Amniotic epithelial cell (primary cell): ENCODE measurements at places on chromosomes 4 and X.

DNA sequence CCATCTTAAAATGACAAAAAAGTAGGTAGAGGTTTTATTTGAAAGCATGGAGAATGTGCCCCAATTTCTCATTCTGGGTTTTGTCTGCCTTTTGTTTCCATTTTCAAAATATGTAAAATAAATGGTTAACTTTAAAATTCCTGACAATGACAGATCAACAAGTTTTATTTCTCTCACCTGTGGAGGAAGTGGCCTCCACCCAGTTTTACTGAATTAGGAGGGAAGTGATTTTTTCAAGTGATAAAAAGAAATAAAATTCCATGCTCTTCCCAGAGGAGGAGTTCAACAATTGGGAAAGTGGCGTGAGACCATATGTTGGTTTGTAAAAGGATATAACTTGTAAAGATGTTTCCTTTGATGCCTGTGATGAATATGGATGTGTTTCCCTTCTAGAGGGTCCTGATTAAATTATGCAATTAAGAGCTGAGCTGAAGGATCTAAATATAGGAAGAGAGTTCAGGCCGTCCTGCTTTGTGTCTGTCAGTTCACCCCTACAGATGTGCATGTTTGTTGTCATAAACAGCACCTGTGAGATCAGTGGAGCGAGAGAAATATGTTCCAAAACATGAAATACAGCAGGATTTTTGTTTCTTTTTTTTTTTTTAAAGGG lies 19.5 kb downstream of the SMAD1 start:
- DNase-seq = no peak

GRCh38 chr4:123378794-123379193 lies 17.8 kb upstream of the SPRY1 start:
- no peak for DNase-seq

DNA sequence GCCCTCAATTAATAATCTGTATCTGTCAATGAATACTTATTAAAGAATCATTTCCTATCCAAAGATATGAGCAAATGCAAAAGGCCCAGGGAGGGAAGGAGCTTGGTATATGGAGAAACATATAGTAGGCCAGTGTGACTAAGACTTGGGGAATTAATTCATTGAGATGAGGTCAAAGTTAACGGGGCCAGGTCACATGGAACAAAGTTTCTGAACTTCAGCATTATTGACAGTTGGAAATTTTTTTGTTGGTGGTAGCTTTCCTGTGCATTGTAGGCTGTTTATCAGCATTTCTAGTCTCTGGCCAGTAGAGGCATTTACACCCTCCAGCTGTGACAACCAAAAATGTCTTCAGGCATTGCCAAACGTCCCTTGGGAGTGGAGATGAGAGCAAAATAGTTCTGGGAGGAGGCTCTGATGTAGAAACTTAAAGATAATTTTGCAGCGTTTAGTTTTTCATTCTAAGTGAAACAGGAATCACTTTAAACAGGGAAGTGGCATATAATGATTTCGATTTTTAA lies 202.0 kb downstream of the SLC4A4 start:
- no peak for DNase-seq

DNA sequence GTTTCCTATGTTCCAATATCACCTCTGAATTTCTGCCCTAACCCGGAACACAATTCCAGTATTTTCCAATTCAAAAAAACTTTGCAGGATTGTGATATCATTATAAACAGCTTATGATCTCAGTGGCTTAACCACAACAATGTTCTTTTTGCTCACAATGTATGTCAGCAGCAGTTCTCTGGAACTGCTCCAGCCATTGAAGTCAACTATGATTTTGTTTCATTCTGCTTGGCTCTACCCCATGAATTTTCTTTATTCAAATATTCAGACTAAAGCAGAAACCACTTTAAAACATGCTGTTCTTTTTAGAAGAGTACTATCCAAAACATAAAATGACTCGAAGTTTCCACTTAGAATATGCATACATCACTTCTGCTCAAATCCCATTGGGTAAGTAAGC lies 1611.1 kb downstream of the ARAP2 start:
- peak; percentile 75 for DNase-seq

- peak; percentile 36 for DNase-seq
Observed at GRCh38 chr4:95833711-95834194, 6.1 kb upstream of the PDHA2 start.

DNA sequence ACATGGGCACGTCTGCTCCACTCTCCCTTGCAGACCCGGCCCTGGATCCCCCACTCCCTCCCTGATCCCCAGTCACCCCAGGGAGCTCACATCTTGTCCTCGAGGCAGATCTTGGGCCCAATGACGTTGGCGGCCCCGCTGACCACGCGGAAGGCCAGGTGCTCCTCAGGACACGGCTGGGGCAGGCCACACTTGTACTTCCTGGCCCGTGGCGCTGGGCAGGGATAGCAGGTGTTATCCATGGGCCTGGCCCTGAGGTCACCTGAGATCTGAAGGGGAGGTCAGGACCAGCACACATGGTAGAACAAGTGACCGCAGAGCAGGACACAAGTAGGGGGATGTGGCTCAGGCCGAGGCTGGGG lies 7.7 kb downstream of the FAM3A start:
- DNase-seq = no peak

DNA sequence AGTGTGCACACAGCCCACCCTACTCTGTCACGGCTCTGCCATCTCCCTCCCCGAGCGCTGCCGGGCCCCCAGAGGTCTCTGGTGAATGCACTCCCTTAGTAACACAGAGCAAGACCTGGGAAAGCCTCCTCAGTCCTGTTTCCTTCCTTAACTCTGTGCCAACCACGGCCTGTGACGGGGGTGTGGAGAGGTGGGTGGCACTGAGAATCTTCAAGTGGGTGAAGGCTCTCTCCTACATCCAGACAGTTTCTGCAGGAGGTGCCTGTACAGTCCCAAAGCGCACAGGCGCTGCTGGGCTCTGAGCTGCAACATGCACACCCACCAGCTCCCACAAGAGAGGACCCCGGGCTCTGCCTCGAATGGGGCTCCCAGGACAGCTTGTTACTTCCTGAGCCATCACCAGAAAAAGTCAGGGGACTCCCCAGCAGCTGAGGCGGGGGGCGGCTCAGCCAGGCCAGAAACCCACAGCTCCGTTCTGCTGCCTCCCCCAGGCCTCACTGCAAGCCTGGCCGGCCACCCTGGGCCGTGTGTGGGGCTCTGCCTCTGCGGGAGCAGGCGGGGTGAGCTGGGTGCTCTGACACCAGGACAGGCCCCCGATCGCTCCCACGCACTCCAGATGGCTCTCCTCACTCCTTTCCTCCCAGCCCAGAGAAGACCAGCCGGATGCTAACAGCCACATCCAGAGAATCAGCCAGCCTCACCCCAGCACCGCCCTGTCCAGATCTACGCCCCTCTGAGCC lies 29.7 kb downstream of the FAM53A start:
- no peak for DNase-seq

DNA sequence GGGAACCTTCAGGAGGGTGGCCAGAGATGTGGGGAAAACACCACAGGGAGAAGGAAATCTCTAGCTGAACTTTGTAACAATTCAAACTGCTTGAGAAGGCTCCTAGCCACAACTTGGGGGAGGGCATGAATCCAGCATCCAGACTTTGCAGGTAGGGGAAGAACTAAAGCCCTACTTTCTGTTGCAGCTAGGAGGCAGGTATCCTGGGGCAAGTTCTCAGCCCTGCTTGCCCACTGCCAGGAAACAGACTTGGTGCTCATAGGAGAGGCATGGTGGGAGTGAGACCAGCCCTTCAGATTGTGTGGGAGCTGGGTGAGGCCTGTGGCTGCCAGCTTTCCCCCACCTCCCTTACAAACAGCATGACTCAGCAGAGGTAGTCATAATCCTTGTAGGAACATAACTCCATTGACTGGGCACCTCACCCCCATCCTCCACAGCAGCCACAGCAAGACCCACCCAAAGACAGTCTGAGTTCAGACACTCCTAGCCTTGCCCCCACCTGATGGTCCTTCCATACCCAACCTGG lies 209.5 kb upstream of the CPEB2 start:
- DNase-seq = peak; percentile 9

GRCh38 chr4:185573651-185574199 lies 38.4 kb upstream of the PDLIM3 start:
- DNase-seq = peak; percentile 88

GRCh38 chr4:154854362-154854761 lies 73.3 kb downstream of the RBM46 start:
- peak; percentile 2 for DNase-seq

- DNase-seq = peak; percentile 83
Observed at GRCh38 chrX:21972721-21973120, 32.2 kb downstream of the SMS start.

DNA sequence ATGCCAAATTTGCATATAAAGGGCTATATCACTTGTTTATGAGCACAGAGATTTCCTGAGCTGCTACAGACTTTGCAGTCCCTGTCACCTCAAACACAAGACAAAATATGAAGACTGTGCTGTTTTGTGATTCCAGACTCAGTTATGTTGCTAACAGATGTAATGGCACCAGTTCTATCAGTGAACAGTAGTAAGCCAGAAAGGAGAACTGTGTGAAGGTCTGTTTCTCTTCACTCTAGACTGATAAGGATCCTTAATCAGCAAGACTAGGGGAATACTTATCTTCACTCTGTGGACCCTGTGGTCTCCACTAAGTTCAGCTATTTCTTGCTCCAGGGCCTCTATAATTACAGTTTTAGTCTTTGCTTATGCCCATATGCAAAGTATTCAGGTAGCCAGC lies 82.7 kb downstream of the ANXA5 start:
- no peak for DNase-seq

DNA sequence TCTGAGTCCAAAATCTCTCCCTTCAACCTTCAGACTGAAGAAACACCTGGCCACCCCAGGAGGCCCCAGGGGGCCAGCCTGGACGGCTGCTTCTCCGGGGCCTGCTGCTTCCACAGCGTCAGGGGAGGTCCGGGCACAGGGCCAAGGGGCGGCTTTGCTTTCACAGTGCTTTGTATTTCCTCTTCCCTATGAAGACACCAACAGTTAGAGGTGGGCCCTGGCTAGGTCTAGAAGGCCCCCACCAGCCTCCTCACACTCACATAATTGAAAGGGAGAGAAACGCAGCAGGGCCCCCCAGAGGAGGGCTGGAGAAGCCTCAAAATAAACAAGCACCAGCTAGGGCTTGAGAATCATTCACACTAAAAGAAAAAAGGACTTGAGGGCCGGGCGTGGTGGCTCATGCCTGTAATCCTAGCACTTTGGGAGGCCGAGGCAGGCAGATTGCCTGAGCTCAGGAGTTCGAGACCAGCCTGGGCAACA lies 17.8 kb downstream of the SCD5 start:
- peak; percentile 22 for DNase-seq

DNA sequence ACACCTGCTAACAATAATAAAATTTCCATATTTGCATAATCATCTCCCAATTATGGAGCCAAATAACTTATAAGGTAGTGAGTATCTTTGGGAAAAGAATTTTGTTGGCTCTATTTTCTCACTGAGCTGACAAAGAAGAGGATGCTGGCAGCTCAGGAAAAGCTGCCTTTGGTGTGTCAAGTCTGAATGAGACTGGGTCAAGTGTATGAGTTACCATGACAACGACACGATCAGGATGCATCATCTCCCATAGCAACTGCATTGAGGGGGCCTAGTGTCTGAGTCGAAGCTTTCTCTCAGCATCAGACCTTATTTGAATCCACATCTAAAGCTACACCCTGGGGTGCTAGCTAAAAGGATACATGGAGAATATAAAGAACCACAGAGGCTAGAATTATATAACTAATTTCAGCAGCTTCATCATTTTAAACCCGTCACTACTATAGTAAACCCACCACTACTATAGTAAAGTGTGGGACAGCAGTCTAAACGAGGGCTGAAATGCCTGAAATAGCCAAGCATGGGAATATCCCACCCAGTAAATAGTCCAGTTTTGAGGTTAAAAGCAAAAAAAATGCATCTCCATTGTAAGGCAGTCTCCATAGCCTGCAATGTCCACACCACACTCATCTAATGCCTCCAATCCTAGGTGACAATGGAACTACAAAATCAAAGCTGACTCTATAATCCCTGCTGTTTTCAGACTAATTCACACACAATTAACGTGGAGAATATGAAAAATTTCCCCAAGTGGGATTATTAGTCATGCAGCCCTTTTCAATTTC lies 16.0 kb downstream of the GSPT2 start:
- DNase-seq = no peak

DNA sequence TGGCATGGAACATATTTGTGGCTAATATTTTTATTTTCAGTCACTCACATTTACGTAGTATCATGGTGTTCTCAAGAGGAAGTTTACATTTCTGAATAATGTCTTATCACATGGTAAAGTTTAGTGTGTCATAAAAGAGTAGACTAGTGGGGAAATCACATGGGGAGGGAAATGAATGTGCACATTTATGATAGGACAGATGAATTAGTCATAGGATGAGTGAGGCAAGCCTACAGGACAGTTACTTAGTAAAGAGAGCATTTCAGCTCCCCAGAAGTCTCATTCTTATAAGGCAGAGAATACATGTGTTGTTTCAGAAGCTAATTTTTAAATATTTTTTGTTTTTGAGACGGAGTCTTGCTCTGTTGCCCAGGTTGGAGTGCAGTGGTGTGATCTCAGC lies 6.2 kb downstream of the GK start:
- peak; percentile 94 for DNase-seq

DNA sequence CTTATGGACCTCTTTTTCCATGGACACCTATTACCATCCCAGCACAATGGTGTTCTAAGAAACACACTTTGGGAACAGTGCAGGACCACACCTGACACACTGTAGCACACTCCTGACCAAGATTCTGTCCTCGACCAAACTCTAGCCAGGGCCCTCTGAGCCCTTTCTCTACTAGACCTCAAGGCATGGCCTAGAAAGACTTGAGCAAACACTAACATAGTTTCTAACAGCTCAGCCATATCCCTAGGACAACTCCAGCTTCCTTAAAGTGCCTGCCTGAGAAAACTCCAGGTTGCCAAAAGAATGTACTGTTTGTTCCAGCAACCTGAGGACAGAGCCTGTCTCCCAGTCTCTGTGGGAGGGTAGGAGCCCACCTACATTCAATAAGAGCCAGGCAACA lies 48.3 kb downstream of the QDPR start:
- DNase-seq = no peak

- DNase-seq = no peak
Observed at GRCh38 chrX:13825178-13825762, 8.4 kb upstream of the GPM6B start.

DNA sequence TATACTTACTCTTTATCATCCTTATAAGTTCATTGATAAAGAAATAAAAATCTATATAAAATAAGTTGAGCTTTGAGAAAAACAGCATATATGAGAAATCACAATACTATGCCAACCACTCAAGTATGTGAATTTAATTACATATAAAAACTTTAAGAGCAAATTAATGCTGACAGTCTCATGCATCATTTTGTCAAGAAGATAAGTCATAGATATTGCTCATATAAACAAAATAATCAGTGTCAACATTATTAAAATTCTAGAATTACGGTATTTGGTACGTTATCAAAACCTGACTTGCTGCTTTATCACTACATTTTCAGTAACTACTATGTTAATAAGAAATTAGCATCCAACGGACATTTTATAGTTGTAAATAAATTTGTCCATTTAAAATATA lies 111.2 kb downstream of the FBXO8 start:
- DNase-seq = no peak
